ENCODE measurements at places on chromosomes 1 and 21.
A peak's percentile ranks its signal among the peaks of the same experiment; 100 is the strongest.

- no peak for DNase-seq
Observed at GRCh38 chr1:112358061-112358770, 37.8 kb upstream of the CTTNBP2NL start.

- peak; percentile 94 for DNase-seq
Observed at GRCh38 chr1:238409191-238409850, 518.6 kb upstream of the ZP4 start.

- DNase-seq = no peak
Observed at GRCh38 chr1:186473047-186473446, 12.1 kb upstream of the PDC start.

DNA sequence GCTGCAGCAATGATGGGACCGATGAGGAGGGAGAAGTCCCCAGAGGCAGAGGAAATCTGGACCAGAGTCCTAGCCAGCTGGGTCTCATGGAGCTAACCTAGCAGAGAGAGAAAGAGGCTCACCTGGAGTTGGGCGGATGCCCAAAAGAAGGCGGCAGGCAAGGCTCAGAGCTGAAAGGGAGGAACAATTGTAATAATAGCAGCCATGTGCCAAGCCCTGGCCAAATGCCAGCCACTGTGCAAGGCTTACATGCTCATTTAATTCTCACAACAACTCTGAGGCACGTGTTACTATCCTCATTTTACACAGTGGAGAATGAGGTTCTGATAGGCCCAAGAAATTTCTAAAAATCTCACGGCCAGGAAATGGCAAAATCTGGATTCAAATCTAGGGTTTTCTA, 50.0 kb upstream of the ZNF648 start:
- no peak for DNase-seq

DNA sequence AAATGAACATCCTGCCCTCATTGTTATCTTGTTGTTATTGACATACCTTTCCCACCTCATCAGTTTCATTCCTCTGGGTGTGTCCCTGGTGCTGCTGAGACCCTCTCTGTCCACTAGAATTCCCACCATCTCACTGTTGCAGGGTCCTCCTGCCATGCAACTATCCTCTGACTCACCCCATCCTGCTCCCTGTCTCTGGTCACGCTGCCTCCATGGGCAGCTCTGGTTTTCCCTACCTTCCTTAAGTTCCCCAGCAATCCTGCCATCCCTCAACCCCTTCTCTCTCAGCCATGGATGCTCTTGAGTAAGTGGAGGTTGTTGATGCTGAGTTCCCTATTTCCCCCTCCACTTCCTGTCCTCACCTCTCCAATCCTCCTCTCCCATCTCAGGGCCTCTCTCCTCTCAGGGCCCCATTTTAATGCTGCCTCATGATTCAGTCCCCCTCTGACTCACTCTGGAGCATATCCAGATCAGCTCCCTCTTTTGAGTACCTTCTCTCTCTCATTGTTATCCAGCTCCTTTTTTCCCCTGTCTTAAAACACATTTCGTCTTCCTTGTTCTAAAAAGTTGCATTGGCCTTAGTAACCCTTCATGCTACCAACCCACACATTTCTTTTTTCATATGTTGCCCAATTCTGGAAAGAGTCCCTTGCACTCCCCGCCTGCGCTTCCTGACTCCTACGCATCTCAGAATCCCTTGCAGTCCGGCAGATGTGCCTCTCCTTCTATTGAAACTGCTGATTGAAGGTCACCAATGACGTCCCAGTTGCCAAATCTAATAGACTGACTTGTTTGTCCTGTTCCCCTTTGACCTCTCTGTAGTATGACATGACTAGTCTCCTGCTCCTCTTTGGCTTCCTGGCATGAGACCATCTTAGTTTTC, 92.0 kb downstream of the CNIH3 start:
- peak; percentile 63 for DNase-seq

DNA sequence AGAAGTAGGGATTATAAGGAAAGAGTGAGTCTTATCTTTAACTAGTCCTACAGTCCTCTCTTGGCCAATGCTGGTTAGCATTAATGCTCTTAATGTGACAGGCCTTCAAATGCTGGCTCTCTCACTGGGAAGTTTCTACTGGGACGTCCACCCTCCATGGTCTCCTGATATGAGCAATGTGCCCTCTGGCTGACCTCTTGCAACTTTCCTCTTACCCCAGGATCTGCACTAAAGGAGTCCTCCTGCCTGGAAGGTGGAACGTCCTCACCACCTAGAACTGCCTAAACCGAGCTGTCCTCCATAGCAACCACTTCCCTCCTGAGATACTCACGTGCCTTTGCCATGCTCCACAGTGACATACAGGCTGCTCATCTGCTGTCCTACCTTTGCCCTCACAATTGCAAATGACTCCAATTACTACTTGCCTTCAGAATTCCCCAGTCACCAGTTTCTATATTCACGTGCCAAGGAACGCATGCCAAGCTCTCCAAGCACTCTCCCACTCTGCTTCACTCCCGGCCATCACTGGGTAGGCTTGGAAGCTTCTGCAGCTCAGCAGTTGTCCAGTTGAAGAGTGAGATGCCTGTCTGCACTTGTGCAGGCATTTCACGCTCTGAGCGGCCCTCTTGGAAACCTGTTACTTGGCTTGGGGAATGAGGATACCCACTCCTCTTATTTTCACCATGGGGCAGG, 404.7 kb downstream of the RRAGC start:
- DNase-seq = no peak
